Naive thymus-derived CD8-positive, alpha-beta T cell (primary cell): ENCODE measurements at places on chromosomes 2 and 18.
A peak's percentile ranks its signal among the peaks of the same experiment; 100 is the strongest.

GRCh38 chr2:124875627-124876244 lies 850.6 kb downstream of the CNTNAP5 start:
- no peak for DNase-seq

- DNase-seq = no peak
Observed at GRCh38 chr2:200003444-200003843, 48.1 kb downstream of the MAIP1 start.

- DNase-seq = no peak
Observed at GRCh38 chr2:17910980-17911379, 32.5 kb downstream of the KCNS3 start.

- DNase-seq = no peak
Observed at GRCh38 chr2:229050133-229050532, 221.0 kb downstream of the PID1 start.

GRCh38 chr2:7479603-7480002 lies 562.4 kb downstream of the RNF144A start:
- DNase-seq = no peak

GRCh38 chr2:102187496-102188150 lies 800 bp downstream of the IL1RL2 start:
- DNase-seq = peak; percentile 15

DNA sequence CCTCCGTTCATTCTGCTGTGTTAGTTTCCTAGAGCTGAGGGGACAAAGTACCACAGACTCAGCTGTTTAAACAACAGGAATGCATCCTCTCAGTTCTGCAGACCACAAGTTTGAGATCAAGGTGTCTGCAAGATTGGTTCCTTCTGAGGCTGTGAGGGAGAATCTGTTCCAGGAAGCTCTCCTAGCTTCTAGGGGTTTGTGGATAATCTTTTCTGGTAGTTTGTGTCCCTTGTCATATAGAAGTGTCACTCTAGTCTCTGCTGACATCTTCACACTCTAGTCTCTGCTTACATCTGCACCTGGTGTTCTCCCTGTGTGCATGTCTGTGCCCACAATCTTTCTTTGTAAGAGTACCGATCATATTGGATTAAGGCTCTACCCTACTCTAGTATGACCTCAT lies 581.8 kb downstream of the RNF144A start:
- no peak for DNase-seq

DNA sequence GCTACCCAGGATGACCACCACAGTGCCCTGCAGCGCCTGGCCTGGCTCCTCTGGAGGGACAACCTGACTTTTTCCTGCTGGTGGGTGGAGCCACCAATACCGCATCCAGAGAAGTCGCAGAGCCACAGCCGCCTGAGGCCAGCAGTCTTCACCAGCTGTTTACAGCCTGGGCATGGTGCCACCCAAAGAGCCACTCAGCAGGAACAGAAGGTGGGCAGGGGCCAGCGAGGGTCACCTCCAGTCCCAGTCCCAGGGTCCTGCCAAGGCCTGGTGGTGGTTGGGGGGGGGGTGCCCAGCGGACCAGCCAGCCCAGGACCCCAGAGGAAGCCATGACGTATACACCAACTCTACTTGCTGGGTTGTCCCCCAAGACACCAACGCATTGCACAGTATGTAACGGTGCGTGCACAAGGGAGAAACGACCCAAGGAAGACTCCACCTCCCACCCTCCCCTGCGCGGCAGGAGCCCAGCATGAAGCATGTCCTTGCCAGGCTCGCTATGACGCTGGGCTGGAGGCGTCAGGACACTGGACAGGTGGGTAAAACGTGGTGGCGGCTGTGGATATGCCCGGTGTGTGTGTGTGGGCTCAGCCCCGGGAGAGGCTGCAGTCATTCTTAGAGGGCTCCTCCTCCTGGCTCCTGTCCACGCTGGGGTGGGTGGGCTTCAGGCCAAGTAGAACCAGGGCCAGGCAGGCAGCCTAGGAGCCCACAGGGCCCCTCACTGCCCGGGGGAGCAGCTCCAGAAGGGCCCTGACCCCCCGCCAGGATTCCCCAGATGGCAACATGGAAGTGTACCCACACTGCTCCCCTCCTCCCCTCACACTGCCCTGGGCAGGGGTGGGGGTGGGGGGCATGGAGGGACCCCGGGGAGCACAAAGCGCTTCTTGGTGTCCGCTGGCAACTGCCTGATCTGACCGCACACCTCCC lies 49.3 kb downstream of the HS6ST1 start:
- DNase-seq = no peak

DNA sequence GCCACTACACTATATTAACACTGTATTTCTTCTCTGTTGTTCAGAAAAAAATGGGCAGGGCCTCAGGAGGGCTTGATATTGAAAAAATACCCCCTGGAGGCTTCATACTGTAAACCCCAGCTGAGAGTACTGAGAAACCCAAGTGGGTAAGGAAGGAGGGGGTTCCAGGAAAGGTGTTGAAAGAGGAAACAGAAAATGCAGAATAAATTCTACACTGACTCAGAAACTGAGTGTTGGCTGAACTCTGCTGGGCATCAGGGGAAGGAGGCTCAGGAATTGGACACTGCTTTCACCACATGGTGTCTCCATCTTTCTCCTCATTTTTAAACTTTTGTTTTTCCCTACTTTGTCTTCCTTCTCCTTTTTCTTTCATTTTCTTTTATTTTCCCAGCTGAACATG lies 253.7 kb downstream of the DYM start:
- no peak for DNase-seq

DNA sequence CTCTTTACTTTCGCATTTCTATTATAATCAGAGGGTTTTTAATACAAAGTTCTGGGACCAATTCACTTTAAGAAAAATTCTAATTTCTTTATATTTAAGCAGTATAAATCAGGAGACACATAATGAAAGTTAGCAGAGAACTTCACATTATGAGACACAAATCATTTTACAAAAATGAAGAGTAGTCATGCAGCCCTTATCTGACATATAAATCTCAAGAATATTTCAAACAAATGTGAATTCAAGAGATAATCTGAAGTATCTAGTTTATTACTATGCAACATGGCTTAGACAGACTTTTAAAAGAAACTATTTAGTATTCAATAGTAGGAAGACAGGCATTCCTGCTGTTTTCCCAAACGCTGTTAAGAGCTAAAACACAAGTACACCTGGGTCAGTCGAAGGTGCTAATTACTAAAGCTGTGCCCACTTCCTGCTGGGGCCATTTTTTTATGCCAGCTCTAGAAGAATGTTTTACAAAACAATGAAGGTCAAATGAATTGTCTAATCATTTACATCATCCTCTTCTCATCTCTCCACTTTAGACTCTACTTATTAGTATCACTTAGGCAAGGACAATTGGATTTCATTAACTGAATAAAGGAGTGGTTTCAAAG lies 40.2 kb downstream of the CWC22 start:
- DNase-seq = no peak

DNA sequence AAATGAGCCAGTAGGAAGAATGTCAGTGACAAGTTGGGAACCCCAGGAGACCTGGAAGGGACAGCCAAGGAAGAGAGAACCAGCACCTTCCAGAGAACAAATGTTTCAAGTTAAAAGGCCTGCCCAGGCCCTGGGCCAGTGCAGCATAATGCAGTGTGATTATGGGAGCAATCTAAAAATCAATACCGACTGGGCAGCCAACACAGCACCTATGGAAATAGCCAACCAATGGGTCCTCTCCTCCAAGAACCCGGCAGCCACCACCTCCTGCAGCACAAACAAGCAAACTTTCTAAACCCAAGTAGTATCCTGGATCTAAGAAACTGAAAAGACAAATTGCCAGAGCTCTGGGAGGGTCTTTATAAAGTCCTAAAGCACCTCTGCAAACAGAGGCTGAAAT lies 71.7 kb downstream of the CLHC1 start:
- DNase-seq = no peak

GRCh38 chr2:133755480-133756300 lies 187.4 kb upstream of the NCKAP5 start:
- no peak for DNase-seq

DNA sequence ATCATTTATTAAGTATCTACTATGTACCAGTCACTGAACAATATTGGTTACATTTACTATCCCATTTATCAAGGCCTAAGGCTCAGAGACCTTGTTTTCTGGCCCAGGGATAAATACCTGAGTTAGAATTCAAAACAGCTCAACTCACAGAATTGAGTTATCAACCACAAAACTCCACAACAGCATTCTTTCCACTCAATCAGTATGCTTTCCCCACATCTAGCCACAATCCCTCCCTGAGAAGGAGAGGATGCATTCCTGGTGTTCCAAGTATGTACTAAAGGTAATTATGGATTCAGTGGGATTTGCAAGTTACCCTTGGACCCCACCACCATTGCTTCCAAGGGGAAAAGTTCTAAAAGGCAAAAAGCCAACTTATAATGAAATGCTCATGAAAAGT lies 104.2 kb upstream of the PID1 start:
- DNase-seq = no peak
